ENCODE measurements at places on chromosomes 6 and 20. TPM values are rescaled to one million over a fixed set of nuclear protein-coding genes. Genes with fewer than 3 reads are reported as not detected.

LAMA2 gene
- 8.2 TPM for total RNA-seq

DNA sequence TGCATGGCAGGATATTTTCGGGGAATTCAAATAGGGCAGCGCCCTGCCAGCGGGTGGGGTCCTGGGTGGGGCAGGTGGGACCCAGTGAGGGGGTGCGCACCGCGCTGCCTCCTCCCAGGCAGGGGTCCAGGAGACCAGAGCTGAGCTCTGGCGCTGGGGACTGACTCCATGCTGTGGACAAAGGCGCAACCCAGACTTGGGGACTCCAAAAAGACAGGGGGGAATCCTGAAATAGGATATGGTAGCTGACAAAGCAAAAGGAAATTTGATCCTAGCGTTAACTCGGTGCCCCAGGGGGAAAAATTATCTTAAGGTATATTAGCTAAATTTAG, 23.6 kb downstream of the TFAP2A start:
- no peak for DNase-seq

DNA sequence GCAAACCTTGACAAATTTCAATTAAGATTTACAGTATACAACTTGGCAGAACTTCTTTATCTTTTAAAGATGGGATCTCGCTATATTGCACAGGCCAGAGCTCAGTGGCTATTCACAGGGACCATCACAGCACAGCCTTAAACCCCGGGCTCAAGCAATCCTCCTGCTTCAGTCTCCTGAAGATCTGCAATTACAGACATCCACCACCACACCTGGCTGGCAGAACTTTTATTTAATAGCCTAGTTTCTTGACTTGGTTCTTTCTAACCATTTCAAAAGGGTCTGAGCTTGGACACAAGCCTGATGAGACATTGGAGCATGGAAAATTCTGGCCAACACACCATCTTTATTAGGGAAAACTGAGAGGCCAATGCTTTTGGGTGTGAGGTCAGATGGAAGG, 151.6 kb upstream of the KCNG1 start:
- no peak for DNase-seq

- no peak for DNase-seq
Observed at GRCh38 chr20:37344506-37345338, 1.2 kb upstream of the SRC start.

DNA sequence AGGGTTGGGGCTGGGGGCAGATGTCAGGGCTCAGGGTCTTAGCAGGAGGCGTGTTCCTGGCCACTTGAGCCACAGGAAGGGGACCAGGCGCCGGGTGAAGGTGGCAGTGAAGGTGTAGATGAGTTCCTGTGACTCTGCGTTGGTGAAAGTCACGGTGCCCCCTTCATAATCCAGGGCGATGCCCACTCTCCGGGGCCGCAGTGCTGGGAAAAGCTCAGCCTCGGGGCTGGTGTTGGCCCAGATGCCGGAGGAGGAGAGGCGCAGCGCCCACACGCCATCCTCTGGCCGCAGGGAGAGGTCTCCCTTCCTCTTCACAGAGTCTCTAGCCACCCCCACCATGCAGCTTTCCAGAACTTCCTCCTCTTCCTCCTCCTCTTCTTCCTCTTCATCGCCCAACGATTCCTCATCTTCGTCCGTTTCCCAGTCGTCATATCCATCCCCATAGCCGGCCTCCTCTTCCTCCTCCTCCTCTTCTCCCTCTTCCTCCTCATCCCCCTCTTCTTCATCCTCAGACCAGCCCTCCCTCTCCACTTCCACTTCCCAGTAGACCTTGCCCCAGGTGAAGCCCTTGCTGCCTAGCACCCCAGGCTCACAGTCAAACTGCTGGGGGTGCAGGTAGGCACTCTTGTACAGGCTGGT, 22.6 kb downstream of the TRIM15 start:
- DNase-seq, result no peak

GRCh38 chr6:101458336-101458735, 64.8 kb downstream of the GRIK2 start:
- peak; percentile 0 for DNase-seq

GRCh38 chr20:58688840-58689239, 3.8 kb upstream of the NPEPL1 start:
- no peak for DNase-seq

GRCh38 chr6:42315991-42316970, 98.6 kb upstream of the MRPS10 start:
- DNase-seq, result peak; percentile 90

DNA sequence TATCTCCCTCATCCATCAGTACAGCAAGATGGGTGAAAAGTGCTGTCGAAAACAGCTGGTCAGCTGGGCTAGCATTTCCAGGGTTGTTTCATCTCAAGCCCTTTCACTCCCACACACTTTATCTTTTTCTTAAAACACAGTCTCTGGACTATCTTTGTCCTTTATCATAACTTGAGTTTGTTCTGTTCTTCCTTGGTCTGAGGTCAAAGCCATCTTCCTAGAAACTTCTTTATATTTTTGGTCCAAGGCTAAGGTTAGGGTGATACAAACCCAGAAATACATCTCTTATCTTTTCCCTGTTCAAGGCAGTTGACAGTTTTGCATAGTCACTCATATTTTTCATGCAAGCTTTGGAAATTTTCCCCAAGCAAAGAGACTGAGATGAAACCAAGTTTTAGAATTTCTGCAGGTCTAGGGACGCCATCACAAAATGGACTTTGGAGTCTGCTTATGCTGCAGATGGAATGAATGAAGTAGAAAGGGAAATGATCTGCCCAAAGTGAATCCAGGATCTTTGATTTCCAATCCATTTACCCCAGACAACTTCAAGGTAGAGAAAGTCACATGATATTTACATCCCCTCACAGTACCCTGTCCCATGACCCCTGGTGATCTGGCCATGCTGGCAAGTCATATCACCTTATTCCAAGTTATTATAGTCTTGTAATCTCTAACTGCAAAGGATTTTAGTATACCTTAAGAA, 297.0 kb downstream of the ZNF217 start:
- no peak for DNase-seq

GRCh38 chr6:111990214-111990613, 63.7 kb upstream of the CCN6 start:
- no peak for DNase-seq

GRCh38 chr6:143399176-143399575, 51.3 kb downstream of the ADAT2 start:
- no peak for DNase-seq

DNA sequence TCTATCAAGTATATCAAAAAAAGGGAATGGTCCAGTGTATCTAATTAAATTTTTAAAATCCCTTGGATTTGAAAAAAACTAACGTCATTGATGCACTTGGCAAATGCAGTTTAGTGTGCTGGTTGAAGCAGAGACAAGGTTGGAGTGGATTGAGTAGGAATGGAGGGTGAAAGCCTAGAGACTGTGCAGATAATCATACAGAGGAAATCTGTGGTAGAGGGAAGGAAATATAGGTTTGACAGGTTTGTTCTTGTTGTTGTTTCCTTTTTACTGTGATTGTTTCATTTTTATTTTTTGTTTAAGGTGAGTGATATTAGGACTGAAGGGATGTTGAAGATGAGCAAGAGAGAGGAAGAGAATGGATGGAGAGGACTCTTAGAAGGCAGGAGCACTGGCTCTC, 29.0 kb upstream of the L3MBTL3 start:
- DNase-seq, result no peak

GRCh38 chr6:1378065-1379016, 11.0 kb upstream of the FOXF2 start:
- no peak for DNase-seq

TCP11 gene
- total RNA-seq, result not detected

LY86 gene
- not detected for total RNA-seq

DNA sequence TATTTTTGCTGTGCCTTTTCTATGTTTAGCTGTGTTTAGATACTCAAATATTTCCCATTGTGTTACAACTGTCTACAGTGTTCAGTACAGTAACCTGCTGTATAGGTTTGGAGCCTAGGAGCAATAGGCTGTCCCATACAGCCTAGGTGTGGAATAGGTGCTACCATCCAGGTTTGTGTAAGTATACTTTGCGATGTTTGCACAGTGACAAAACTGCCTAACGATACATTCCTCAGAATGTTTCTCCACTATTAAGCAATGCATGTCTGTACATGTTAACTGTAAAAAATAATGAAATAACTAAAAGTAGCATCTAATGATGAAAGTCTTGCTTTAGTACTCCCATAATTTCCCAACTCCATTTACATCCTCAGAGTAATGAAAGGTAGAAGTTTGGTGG, 46.0 kb downstream of the SERAC1 start:
- no peak for DNase-seq

THBD gene
- total RNA-seq, result 0.39 TPM

ZKSCAN3 gene
- 11.2 TPM for total RNA-seq

OR2J3 gene
- not detected for total RNA-seq

LY6G6D gene
- not detected for total RNA-seq

DNA sequence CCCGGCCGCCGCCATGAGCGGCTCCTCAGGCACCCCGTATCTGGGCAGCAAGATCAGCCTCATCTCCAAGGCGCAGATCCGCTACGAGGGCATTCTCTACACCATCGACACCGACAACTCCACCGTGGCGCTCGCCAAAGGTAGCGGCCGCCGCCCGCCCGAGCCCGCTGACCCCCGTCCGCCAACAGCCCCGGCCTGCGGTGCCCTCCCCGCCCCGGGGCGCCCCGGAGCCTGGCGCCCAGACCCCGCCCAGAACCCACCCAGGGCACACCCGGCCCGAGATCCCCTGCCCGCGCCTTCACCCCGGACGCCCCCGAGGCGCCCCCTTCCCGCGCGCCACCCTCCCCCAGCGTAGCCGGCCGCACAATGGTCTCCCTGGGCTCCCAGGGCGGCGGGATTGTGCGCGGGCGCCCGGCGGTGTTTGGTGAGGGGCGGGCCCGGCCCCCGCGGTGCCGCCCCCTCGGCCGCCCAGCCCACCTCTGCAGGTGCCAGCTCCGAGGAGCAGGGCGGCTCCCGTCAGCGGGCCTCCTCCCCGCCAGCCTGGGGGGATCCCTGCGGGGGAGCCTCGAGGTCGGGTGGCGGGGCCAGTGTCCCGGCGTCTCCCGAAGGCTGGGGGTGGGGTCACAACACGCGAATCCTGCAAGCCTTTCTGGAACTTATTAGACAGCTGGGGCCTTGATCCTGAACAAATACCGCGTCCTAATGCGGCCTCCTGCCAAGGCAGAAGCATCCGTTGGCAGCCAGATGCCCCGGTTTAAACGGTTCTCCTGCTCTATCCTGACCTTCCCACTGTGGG, 577 bp downstream of the LSM14B start:
- DNase-seq, result no peak

DNA sequence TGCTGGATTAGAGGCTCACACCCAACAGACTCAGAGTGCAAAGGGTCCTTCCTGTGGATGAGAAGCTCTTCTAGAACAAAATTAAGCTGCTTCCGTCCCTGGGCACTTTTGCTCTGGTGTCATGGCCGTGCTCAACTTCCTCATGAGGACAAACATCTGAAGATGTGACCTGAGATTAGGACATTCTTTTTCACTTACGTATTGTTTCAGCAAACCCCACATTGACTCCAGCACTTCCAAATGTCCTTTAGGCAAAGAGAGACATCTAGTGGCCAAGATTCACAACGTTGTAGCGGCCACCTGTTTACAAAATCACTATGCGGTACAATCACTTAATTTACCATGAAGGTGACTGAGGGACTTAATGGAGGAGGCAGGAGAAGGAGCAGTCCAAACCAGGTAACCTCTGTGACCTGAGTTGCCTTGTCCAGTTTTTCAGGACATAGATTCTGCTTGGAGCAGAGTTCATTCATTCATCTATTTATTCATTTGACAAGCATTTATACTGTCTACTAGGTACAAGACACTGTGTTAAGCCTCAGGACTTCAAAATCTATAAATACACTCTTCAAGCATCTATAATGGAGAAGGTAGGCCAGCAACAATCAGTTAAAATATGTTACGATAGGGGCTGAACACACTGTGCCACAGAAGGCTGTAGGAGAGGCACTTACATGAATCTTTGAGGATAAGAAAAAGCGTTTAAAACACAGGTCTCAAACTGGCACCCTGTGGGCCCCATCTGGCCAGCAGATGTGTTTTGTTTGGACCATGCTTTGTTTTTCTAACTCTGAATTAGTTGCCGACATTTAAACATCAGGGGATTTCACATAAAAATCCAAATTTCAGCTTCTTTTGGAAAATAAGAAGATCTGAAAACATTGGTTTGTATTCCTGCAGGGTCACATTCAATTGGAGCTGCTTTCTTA, 5.6 kb upstream of the ADGRF1 start:
- peak; percentile 89 for DNase-seq

DNA sequence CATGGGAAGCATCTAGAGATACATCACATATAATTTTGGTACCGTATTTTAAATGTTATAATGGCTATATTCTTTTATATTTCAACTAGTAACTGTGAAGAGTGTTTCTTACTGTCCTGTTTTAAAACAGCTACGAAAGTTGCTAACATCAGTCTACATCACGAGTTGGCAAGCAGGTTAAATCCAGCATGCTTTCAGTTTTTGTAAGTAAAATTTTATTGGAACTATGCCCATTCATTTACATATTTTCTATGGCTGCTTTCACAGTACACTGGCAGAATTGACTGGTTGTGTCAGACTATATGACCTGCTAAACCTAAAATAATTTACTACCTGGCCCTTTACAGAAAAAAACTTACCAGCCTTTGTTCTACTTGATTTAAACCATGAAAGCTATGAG, 478.1 kb downstream of the PHF3 start:
- DNase-seq, result no peak

SLC17A3 gene
- not detected for total RNA-seq

SCGN gene
- not detected for total RNA-seq

DNA sequence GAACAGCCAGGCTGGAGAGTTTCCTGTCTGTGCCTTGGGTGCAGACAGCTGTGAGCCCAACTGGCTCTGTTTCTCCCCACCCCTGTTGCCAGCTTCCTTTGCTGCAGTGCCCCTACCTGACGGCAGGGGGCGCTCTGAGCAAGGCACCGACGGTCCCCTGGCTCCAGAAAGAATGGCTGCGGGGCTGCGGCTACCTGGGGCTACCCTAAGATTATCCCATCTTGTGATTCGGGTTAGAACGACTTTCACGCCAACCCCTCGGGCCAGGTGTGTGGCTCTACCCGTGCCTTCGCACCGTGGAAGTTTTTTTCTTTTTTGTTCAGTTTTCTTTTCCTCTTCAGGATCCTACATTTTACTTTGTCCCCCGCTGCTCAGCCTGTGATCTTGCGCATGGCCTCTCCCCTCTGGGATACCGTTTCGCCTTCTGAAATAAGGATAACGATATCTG, 33.4 kb upstream of the AAR2 start:
- peak; percentile 10 for DNase-seq

GRCh38 chr6:132084811-132085509, 133.8 kb upstream of the CCN2 start:
- DNase-seq, result no peak

Measured in HCT116 (cell line).